Camera-type eye (tissue), 1 donor: ENCODE measurements at places on chromosomes 13 and 19. TPM values are rescaled to one million over a fixed set of nuclear protein-coding genes. Genes with fewer than 3 reads are reported as not detected.

TNNT1 gene
- 49.5 TPM for total RNA-seq

PCDH20 gene
- total RNA-seq = 5.8 TPM

PSG11 gene
- not detected for total RNA-seq

ONECUT3 gene
- 0.55 TPM for total RNA-seq

OR7C1 gene
- under 0.01 TPM for total RNA-seq

DNAAF3 gene
- total RNA-seq = 2.0 TPM

HAUS8 gene
- 6.3 TPM for total RNA-seq

ZIC2 gene
- total RNA-seq = 29.2 TPM

VWA8 gene
- 44.9 TPM for total RNA-seq

UBE2L5 gene
- not detected for total RNA-seq

C19orf67 gene
- total RNA-seq = not detected

ZNF554 gene
- total RNA-seq = 12.8 TPM

PRR36 gene
- 4.7 TPM for total RNA-seq
